ENCODE measurements at places on chromosomes 3 and 15.

DNA sequence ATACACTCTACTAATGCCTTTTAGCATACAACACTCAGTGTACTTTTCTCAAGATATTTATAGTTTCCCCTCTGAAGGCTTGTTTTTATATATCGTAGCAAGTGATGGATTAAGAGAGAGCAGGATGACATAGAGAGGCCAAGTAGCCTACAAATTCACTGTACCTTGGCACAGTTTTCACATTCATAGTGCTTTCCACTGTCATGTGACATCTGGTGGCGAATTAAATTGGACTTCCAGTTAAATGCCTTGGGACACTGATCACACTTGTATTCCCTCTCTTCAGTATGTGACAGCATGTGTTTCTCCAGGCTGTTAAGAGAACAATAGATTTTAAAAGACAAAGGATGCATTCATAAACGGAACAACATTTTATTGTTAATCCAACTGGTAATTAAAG is 541.1 kb downstream of the MECOM start:
- DNase-seq = no peak

DNA sequence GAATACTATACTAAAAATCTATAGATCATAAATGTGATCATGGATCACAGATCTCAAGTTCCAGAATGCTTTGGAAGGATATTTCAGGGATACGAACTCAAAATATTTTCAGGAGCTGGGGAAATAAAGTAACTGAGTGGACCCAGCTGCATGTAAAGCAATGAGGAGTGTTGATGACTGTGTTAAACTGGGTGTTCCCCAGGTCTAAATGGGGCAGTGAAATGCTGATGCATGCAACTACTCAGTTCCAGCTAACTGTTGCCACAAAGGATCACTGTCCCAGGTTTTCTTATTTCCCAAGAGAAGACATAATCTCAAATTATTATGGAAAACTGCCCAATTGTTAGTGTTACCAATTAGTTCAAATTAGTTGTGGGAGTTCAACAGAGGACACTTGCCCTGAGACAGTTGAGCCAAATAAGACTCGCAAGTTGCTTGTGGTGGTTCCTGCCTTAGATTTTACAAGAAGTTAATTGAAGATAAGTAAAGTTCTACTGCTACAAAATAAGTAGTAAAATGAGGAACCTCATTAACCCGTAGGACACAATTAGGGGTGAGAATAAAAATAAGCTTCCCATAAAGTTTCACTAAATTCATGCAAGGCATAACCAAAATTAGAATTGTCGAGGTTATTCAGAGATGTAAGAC is 66.3 kb upstream of the IL12A start:
- no peak for DNase-seq

- DNase-seq = no peak
Observed at GRCh38 chr3:188854772-188855149, 317.0 kb upstream of the TPRG1 start.

DNA sequence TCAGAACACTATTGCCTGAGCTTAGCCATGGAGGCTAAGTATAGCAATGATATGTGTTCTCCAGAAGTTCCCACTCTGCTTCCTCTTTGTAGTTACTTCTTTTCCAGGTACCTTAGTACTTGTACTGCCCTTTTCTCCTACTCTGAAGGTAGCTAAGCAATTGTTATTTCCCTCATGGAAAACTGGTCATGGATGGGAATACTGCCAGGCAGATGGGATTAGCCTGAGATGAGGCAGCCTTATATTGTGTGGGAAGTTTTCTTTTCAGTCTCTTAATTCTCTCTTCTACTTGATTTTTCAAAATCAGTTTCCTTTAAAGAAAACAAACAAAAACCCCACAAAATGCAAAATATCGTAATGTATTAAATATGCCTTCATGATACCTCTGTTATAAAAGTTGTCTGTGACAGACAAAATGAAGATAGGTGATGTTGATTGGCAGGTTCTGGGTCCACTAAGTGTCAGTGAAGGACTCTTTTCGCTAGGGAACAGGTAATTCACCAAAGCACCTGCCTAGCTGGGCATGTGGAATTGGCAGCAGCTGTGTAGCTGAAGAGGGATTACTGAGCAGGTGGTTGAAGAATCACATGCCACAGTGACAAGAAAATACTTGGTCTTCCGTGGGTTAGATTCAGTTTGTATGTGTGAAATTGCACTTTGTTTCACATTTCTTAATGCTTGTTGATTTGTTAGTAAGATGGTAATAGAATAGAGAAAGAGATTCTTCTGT is 4.1 kb downstream of the ZNF609 start:
- DNase-seq = peak; percentile 64

GRCh38 chr3:114756506-114757279 is 390.4 kb downstream of the ZBTB20 start:
- DNase-seq = no peak
